ENCODE measurements at places on chromosomes 12 and 14. TPM values are rescaled to one million over a fixed set of nuclear protein-coding genes. Genes with fewer than 3 reads are reported as not detected.

LRRC10 gene
- not detected for total RNA-seq

LHX5 gene
- not detected for total RNA-seq

MBD6 gene
- 16.5 TPM for total RNA-seq

PARP11 gene
- 16.4 TPM for total RNA-seq

LIN7A gene
- 21.2 TPM for total RNA-seq

IFT43 gene
- 40.7 TPM for total RNA-seq

DNA sequence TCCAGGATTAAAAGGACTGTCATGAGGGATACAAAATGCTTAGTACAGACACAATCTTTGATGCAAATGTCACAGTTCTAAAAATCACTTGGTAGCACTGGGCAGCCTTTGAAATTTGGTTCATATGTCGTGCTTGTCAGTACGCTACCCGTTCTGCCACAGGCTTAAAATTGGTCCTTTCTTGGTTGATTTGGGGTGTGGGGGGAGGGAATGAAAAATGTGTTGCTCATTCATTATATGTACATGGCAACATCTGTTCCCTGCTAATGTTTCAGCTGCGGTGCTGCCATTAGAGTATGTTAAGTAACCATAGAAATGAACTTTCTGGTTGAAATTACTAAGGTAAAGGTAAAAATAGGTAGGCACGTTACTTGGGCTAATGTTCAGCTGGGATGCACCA lies 155.4 kb upstream of the ARHGAP5 start:
- no peak for DNase-seq

DNA sequence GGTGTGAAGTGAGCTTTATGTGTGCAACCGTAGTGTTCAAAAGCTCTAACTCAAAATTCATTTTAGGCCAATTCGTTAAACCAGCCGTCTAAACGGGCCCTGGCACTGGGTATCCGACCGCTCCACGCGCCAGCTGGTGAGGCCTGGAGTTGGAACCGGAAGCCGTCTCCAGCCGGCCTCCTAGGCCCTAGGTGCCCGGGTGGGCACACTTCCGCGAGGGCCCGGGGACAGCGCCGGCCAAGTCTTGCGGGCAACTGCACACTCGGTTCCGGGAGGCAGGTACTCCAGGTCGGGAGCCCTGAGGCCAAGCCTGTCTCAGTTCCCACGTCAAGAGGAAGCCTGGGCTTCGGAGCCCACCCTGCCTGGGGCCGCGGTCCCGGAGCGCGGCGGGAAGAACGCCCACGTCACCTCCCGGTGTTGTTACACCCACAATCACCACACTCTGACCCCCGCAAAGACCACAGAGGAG lies 16.2 kb downstream of the OTX2 start:
- DNase-seq = no peak

GRCh38 chr12:111277570-111277969 lies 91.3 kb downstream of the PHETA1 start:
- no peak for DNase-seq

DNA sequence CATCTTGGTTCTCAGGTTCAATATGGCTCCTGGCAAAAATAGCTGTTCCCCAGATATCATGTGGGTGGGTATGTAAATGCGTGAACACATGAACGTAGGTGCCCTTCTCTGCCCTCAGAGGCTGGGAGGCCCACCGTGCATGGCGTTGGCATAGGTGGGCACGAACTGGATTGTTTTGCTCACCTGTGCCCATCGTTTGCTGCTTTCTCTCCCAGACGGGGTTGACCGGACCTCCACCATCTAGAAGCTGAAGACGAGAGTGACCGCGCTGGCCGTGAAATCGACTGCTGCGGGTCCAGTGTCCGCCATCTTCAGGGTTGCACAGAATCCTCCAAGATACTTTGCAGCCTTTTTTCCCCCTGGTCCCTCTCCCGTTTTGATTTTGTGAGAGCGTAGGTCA lies 113.9 kb downstream of the GCH1 start:
- DNase-seq = no peak

- DNase-seq = peak; percentile 89
Observed at GRCh38 chr14:104681689-104682074, 7.7 kb upstream of the INF2 start.

DNA sequence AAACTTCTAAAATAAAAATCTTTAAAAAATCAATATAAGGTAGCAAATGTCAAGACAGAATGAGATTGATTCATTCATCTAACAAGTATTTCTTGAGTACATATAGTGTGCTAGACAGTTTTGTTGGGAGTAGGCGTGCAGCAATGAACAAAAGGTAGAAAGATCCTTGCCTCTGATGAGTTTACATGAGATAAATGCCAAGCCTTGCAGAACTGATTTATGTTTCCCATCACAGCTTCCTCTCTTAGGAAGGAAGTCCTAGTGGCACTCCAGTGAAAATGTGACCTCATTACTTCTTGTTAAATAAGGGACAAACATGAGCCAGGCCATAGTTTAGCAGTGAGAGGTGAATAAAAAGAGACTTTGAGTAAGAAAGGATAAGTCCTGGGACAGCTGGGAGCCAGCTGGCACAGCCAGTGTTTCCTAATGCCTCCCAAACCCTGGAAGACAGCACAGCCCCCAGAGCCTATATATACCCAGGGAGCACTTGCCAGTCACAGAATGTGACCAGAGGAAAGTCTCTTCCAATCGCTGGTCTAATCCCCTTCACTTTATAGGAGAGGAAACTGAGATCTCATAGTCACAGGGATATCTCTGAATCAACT lies 4.7 kb upstream of the COCH start:
- no peak for DNase-seq

DNA sequence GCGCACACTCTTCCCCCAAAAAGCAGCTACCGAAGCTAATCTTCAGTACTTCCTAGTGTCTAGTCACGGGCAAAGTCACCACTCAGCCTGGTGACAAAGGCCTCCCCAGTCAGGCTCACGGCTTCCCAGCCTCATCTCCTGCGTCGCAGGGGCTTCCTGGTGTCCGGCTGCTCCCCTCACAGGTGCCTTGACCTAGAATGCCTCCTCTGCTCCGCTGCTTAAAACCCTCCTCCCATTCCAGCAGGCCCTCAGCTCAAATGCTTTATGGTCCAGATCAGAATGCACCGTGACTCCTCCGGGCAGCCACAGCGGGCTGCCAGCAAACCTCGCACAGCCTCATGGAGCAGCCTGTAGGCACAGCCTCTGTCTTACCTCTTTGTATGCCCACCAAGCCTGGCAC lies 53.1 kb downstream of the PRIMA1 start:
- no peak for DNase-seq

GRCh38 chr12:30746190-30746589 lies 8.6 kb downstream of the CAPRIN2 start:
- no peak for DNase-seq

- DNase-seq = no peak
Observed at GRCh38 chr12:42474391-42474790, 115.2 kb downstream of the PRICKLE1 start.

Measured in uterus (tissue), 4 donors.